ENCODE measurements at places on chromosomes 11 and 22.

- no peak for DNase-seq
Measured at GRCh38 chr11:121927789-121928188, 188.2 kb downstream of the BLID start.

DNA sequence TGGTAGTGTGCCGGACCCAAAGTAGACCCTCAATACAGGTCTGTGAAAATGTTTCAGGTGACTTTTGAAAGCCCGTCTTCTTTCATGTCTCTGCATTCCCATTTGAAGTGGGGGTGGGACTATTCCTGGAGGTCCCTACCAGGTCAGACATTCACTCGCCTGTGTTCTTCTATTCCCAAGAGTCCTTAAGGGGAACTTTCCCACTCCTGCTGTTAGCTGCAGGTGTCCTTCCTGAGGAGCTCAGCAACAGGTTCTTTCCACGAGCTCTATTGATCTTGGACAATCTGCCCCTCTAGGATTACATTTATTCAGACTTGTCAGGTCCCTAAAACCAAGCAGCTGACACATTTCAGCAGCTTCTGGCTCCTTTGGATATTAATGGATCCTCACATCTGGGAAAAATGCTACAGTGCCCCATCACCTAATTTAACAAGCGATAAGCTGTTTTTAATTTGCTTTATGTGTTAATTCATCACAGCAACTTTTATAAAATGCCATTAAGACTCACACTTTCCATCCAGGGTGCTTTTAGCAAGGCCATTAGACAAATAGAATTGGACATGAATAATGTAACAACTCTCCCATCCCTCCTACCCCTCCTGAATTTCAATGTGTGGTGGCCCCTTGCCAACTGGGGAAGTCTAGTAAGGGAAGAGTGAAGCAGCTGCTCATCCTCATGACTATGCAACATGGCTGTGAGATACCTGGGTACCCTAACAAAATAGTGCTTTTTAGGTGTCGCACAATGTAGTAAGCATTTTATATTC lies 259.5 kb upstream of the CCDC90B start:
- no peak for DNase-seq

GRCh38 chr11:45605051-45605450 lies 60.4 kb downstream of the CHST1 start:
- no peak for DNase-seq

GRCh38 chr11:64357904-64358535 lies 942 bp upstream of the RPS6KA4 start:
- DNase-seq = peak; percentile 18

DNA sequence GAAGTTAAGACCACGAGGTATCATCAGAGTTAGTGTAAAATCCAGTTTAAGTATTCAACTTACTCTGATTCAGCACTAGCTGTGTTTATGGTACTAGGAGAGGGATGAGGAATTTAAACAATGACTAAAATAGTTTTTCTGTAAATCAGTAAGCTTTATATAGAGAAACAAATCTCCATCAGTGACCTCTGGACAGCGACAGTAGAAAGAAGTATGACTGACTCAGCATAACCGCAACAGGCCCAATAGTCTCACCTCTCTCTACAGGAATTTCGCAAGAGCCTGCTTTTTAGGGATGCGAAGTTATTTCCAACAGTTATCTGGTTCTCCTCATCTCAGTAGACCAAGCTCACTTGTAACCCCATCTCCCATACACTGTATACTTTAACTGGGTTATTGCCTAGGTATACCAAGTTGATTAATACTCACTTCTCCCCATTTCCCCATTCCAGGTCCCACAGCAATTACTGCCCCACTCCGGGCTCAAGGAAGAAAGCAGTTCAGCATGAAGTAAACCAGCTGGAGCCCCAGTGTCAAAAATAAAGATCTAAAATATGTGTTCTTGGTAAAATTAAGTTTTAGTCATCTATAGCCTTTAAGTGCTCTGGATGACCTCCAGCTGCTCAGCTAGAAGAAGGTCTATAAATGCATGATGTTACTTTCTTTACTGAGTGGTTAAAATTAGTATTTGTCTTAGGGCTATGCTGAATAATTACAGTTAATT lies 770.6 kb upstream of the CCDC90B start:
- DNase-seq = peak; percentile 18

- DNase-seq = no peak
Measured at GRCh38 chr11:87059596-87060390, 22.1 kb downstream of the TMEM135 start.

DNA sequence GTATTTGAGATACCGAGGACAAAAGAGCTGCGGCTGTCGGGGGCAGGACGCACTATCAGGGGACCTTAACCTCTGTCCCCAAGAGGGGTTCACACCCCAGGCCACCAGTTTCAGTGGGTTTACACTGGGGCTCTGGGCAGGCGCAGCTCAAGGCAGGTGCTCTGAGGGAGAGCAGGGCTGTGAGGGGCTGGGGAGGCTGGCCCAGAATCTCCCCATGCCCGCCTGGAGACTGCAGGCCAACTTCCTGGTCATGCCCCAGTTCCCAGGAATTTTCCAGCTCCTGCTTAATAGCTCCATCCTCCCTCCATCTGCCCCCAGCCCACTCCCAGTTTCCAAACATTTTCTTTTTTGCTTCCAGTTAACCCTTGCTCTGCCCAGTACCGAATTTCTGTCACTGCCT lies 7.6 kb upstream of the PGA3 start:
- DNase-seq = no peak

- no peak for DNase-seq
Measured at GRCh38 chr11:21411597-21411996, 742.2 kb downstream of the NELL1 start.

GRCh38 chr11:18081551-18081950 lies 24.3 kb downstream of the SAAL1 start:
- DNase-seq = no peak

DNA sequence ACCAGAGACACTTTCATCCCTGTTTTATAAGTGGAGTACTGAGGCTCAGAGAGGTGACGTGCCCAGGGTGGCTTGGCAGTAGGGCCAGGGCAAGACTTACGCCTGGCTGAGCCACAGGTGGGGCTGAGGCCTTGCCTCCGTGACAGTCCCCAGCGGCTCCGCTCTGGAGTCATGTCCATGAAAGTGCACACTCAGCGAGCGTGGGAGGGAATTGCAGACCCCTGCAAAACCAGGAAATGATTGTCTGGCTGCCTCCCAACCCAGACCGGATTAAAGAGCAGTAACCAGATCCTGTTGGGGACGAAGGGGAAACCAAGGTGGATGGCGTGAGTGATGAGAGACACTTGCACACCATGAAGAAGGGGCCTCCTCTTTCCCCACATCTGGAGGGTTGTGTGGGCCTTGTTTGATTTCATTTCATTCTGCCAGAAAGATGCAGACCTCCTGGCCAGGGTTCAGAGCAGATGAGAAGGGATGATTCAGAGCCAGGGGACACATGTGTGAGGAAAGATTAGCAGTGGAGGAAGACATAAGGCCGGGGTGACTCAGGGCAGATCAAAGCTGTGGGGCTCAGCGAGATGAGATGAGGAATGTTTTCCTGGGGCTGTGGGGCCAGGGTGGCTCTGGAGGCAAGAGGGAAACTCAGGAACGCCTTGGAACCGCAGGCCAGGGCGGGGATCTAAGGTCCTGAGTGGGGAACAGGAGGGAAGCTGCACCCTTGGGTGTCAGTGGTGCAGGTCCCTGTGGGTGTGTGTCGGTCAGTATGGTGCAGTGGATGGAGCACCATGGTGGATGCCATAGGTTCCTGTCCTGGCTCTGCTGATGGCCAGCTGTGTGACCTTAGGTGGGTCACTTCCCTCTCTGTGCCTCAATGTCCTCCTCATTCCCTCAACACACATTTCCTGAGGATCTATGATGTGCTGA lies 29.9 kb upstream of the LRRC32 start:
- peak; percentile 94 for DNase-seq

DNA sequence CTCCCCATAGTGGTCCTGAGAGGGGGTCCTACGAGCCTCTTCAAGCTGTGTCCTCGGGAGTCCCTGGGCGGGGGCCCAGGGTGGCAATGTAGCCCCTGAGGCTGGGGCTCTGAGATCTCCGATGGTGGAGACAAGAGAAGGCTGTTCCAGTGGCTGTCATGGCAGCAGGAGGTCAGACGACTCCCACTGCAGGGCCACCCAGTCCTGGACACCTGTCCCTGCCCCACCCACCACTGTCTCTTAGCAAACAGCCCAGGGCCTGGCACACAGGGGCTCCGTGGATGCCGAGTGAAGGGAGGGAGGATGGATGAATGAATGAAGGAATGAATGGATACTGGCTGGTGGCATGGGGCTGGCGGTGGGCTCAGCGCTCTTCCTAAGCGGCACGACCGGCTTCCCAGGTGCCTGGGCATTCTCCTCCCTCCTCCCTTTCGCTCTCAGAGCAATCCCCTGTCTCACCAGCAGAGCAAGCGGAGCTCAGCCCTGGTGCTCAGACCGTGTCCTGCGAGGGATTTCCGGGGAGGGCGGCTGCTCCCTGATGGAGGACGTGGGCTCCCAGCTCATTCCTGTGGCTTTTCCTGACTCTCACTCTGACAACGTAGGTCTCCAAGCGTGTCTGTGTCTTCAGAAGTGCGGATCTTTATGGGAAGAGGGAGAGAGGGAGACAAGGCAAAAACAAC lies 1272.6 kb downstream of the BRD1 start:
- no peak for DNase-seq

DNA sequence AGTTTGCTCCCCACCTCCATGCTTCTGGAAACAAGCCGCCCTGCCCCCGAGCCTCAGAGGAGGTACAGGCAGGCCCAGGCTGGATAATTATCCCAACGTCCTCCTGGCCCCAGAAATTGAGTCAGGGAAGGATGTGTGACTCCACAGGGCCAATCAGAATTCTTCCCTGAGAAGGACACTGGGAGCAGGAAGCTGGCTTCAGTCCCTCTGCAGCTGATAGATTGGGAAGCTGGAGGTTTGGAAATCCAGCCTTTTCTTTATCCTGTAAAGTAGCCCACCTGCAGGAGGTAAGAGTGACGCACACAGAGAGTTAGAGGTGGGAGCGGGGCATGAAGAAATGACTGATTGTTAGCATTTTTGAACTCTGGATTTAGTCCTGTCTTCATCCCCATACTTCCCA lies 97.5 kb upstream of the CD82 start:
- no peak for DNase-seq

GRCh38 chr11:134580610-134580975 lies 168.6 kb upstream of the B3GAT1 start:
- no peak for DNase-seq

DNA sequence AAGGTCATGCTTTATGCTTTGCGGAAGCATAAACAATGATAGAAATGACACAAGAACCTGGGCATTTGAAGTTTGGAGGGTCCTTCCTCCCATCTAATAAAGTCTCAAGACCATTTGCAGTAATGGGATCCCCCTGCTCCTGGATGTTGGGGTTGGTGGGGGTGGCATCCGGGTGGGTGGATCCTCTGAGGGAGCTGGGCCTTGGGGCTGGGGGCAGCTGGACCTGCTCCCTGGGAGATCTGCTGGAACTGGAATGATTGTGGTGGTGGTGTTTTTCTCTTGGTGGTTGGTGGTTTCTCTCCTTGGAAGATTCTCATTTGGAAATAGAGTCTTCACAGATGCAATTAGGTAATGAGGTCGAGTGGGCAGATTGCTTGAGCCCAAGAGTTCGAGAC lies 2.2 kb upstream of the NAP1L4 start:
- no peak for DNase-seq

- DNase-seq = no peak
Measured at GRCh38 chr11:122625976-122626665, 29.4 kb upstream of the UBASH3B start.

DNA sequence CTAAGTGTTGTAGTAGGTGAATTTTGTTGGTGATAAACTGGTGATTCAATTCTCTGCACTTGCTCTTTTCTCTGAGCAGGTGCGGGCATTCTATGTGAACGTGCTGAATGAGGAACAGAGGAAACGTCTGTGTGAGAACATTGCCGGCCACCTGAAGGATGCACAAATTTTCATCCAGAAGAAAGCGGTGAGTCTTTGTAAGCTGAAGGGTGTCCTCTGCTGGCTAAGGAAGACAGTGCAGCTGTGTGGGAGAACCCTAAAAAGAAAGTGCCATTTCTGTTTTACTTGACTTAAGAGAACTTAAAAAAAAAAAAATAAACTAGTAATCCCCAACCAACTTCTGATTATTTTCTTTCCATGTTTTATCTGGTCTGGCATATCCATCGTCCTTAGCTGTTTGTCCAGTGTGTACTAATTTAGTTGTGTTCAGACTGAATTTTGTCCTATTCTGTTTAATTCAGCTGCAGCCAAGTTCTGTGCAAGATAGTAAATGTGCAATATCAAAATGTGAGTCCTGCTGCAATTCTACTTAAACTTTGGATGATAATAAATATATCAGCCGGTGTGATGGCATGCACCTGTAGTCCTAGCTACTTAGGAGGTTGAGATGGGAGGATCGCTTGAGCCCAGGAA lies 29.6 kb downstream of the CAT start:
- DNase-seq = peak; percentile 30

GRCh38 chr11:42407341-42407740 lies 904.5 kb upstream of the API5 start:
- no peak for DNase-seq

DNA sequence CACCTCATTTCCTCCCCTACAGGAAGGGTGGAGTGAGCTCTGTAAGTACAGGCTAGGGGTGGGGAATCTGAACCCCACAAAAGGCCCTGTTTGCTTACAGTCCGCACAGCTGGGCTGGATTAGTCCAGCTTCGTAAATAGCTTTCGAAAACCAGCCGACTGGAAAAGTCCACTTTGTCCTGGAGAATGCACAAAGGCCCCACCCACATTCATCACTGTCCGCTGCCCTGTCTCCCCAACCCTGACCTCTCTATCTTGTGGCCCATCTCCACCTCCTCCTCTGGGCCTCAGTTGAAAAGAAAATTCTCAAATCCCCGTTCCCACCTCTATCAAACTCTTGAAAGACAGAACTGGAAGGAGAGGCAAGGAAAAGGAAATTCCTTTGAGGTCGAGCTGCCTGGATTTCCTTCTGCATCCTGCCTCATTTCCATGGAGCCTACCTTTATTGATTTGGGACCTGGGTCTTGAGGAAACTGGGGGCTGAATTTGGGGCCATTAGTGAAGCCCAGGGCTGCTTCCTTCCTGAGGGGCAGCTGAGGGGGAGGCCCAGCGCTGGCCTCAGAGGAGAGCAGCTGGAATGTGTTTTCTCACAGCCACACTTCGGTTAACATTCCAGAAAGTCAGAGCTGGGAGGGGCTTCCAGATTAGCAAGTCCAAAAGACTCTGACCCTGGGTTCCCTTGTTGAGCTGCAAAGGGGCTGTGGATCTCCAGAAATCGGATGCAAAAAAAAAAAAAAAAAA lies 147.6 kb downstream of the FBXO7 start:
- DNase-seq = peak; percentile 86

GRCh38 chr11:48180627-48181026 lies 36.0 kb upstream of the OR4B1 start:
- DNase-seq = no peak

- peak; percentile 24 for DNase-seq
Measured at GRCh38 chr11:134742224-134742612, 330.2 kb upstream of the B3GAT1 start.

All from mesenchymal stem cell (in vitro differentiated cells and primary cell).